ENCODE measurements at places on chromosomes 2 and 18.

GRCh38 chr2:240369801-240370585 lies 65.5 kb upstream of the GPC1 start:
- no peak for DNase-seq

GRCh38 chr2:28594000-28594331 lies 98.1 kb downstream of the PLB1 start:
- DNase-seq: no peak

GRCh38 chr2:201242571-201243277 lies 17.6 kb upstream of the CASP8 start:
- DNase-seq: peak; percentile 16

GRCh38 chr18:67621049-67621713 lies 104.7 kb upstream of the DSEL start:
- DNase-seq: no peak

- no peak for DNase-seq
Observed at GRCh38 chr2:178700136-178700535, 107.1 kb downstream of the TTN start.

Data from CD4-positive, alpha-beta T cell treated with Interleukin-2 at 100 ng/mL for 4 hours (primary cell).